WTC11 (cell line): ENCODE measurements at places on chromosomes 4 and X. TPM values are rescaled to one million over a fixed set of nuclear protein-coding genes. Genes with fewer than 3 reads are reported as not detected.
A peak's percentile ranks its signal among the peaks of the same experiment; 100 is the strongest.

DNA sequence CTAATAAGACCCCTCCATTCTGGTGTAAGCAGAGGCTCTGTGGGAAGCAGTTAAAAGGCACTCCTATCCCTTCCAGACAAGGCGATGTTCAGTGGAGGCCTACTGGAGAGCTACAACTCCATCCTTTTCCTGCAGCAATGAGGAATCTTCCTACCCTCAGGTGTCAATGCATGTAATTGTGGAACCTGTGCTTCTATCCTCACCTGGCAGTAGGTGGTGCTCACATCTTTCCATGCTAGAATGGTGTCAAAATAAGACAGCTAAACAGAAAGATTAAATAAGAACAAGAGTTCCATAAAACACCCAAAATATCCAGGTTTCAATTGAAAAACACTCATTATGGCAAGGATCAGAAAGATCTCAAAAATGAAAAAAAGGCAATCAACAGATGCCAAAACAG is 224.6 kb downstream of the IL15 start:
- DNase-seq: no peak
- H3K27me3 ChIP-seq: no peaks in the 10 kb centered on the region; the same call in 1 of the 2 replicates
- peaks cover 11% of the 10 kb centered on the region for H3K36me3 ChIP-seq
- H3K4me3 ChIP-seq: no peak overlapping the region

- peaks cover 29% of the 10 kb centered on the region for H3K4me1 ChIP-seq
- peaks cover 21% of the 10 kb centered on the region for H3K36me3 ChIP-seq
- no peak overlapping the region for H3K27ac ChIP-seq
- no peak overlapping the region for H3K4me3 ChIP-seq
- H3K27me3 ChIP-seq: no peaks in the 10 kb centered on the region
- no peak for DNase-seq
Measured at GRCh38 chr4:16659079-16659478, 239.4 kb downstream of the LDB2 start.

- no peaks in the 10 kb centered on the region; the same call in 1 of the 2 replicates for H3K27me3 ChIP-seq
- H3K36me3 ChIP-seq: peaks cover 44% of the 10 kb centered on the region
- peak within 1 kb of the TSS; percentile 97 for H3K4me3 ChIP-seq
- peak within 1 kb of the TSS; percentile 100 for H3K27ac ChIP-seq
- H3K4me1 ChIP-seq: peaks cover 11% of the 10 kb centered on the region; the same call in 1 of the 2 replicates
Measured at GRCh38 chrX:48574270-48575266, at the start of gene RBM3. Gene RBM3, plus strand, starts transcription at chrX:48574484. Its CDS starts 697 bp downstream, at chrX:48575181.

DNA sequence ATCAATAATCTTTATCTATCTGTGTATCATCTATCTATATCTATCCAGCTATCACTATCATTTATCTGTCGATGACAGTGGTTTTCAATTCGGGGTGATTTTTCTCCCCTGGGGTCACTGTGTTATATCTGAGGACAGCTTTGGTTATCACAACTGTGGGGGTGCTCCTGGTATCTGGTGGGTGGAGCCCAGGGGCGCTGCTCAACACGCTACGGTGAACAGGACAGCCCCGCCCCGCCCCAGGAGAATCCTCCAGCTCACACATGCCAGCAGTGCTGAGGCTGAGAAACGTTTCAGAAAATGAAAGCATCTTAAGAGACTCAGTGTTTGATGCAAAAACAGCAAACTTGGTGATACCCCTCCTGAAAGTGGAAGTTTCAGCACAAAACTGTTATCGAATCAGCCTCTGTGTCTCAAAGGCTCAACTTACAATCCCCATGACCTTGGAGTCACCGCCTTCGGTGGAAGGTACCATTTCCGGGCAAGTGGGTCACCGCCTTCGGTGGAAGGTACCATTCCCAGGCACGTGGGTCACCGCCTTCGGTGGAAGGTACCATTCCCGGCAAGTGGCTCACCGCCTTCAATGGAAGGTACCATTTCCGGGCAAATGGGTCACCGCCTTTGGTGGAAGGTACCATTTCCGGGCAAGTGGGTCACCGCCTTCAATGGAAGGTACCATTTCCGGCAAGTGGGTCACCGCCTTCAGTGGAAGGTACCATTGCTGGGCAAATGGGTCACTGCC is 315.3 kb downstream of the DHRSX start:
- no peak overlapping the region for H3K27ac ChIP-seq
- peaks cover 21% of the 10 kb centered on the region for H3K4me1 ChIP-seq
- peaks cover 9% of the 10 kb centered on the region for H3K36me3 ChIP-seq
- H3K4me3 ChIP-seq: no peak overlapping the region

DNA sequence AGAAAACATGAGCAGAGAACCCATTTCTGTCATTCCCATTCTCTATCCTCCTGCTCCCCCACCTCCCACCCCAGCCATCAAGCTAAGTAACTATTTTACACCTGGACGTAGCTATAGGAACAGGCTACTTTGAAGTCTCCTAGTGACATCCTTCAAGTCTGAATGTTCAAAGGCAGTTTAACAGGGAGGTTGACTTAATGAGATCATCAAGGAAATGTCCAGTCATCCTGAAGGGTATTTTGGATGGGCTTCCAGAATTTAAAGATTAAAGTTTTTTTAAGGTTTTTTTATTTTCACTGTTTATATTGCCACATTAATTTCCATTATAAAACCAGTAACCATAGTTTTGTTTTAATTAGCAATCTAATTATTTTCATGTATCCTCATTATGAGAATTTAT is 41.1 kb downstream of the HPF1 start:
- no peak overlapping the region for H3K4me3 ChIP-seq
- H3K36me3 ChIP-seq: peaks cover 4% of the 10 kb centered on the region; the same call in 1 of the 2 replicates
- H3K27ac ChIP-seq: no peak overlapping the region

GRCh38 chr4:101972791-101973190 is 182.3 kb downstream of the BANK1 start:
- no peaks in the 10 kb centered on the region for H3K36me3 ChIP-seq
- no peak overlapping the region for H3K27ac ChIP-seq
- peaks cover 9% of the 10 kb centered on the region for H3K4me1 ChIP-seq
- no peak for DNase-seq

The FGFBP1 gene
- 0.18 TPM in 1 of 3 replicates, not detected in the others for total RNA-seq

DNA sequence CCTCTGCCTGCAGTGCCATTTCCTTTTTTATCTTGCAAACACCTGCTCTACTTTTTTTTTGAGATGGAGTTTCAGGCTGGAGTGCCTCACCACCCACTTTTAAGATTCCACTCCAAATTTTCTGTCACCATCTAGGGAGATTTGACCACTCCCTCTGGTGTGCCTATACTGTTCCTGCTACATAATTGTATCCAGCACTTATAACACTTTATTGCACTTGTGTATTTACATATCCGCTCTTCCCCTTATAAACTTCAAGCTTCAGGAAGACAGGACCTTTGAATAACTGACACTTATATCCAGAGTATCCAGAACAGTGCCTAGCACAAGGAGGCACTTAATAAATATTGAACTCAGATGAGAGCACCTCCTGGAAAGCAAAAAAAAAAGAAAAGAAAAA is 6.2 kb upstream of the CENPI start:
- no peak overlapping the region for H3K27ac ChIP-seq
- H3K4me3 ChIP-seq: no peak overlapping the region
- no peaks in the 10 kb centered on the region for H3K36me3 ChIP-seq
- no peaks in the 10 kb centered on the region for H3K4me1 ChIP-seq

DNA sequence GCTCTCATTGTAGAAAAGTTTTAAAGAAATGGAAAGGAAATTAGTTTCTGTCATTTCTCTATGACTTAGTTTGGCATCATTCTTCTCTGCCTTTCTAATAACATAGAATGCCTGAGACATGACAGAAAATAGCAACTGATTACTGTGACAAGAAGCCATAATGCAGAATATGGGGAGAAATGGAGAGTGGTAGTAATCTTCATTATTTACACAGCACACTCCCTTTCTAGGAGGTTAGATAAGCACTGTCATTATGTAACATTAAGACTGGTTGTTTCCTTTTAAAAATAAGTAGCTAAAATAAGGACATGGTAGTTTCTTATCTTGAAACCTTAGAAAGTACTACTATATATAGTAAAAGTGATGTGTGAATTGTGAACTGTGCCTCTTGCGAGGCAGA is 1227.9 kb upstream of the PABPC4L start:
- H3K4me3 ChIP-seq: no peak overlapping the region
- H3K27me3 ChIP-seq: no peaks in the 10 kb centered on the region
- no peak for DNase-seq
- H3K27ac ChIP-seq: no peak overlapping the region
- no peaks in the 10 kb centered on the region for H3K36me3 ChIP-seq

GRCh38 chr4:6520051-6520636 is 47.7 kb upstream of the PPP2R2C start:
- H3K27ac ChIP-seq: no peak overlapping the region
- H3K36me3 ChIP-seq: no peaks in the 10 kb centered on the region
- no peaks in the 10 kb centered on the region for H3K4me1 ChIP-seq
- H3K27me3 ChIP-seq: no peaks in the 10 kb centered on the region

The PAGE1 gene
- total RNA-seq: not detected in 3 replicates

The SAGE1 gene
- not detected in 3 replicates for total RNA-seq

DNA sequence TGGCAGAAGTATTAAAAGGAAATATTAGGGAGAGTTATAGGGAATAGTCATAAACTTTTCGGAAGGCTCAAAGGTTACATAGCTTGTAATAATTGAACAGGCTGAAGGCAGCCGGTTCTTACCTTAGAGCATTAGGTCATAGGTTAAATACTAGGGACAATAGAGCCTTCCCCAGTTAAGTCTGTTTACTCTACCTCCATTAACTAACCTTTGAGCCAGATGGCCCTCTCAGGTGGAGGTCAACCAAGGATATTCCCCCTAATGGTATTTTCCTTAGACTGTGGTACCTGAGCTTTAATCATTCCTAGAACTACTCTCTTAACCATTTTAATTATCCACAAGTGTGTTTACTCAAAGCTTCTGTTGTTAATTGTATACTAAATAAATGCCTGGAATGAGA is 920.9 kb upstream of the PABPC4L start:
- DNase-seq: no peak
- H3K4me3 ChIP-seq: no peak overlapping the region
- H3K27ac ChIP-seq: no peak overlapping the region
- H3K36me3 ChIP-seq: no peaks in the 10 kb centered on the region
